Activated CD8-positive, alpha-beta memory T cell treated with anti-CD3 and anti-CD28 coated beads for 24 hours (primary cell): ENCODE measurements at places on chromosomes 12 and 14.
A peak's percentile ranks its signal among the peaks of the same experiment; 100 is the strongest.

DNA sequence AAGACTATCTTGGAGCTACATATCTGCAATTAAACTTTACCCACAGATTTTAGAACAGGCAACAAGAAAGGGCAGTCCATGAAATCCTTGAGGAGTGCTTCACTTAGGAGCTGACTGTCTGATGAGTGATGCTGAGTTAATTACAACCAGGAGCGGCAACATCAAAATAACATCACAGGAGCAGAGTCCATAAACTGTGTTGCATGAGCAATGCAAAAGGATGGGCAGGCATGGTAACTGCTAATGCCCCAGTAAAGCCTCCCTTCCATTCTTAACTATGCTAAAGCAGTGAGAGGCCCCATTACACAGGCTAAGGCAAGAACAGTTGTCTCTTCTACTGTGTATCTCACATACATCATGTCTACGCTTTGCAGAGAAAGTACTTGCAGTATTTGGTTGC lies 156.6 kb downstream of the PAX9 start:
- DNase-seq: no peak

- no peak for DNase-seq
Observed at GRCh38 chr12:45010059-45010458, 40.8 kb downstream of the DBX2 start.

GRCh38 chr12:1330477-1330827 lies 263.9 kb downstream of the FBXL14 start:
- DNase-seq: no peak

- no peak for DNase-seq
Observed at GRCh38 chr14:65268594-65268993, 143.9 kb upstream of the FUT8 start.

DNA sequence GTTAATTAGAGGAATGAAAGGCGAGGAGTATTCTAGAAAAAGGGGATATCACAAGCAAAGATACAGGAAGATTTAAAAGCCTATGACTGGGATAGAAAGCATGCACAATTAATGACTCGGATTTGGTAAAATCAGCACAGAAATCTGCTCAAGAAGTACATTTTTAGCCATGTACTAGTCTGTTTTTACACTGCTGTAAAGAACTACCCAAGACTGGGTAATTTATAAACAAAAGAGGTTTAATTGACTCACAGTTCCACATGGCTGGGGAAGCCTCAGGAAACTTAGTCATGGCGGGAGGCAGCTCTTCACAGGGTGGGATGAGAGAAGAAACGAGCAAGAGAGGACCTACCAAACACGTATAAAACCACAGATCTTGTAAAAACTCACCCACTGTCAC lies 716.3 kb upstream of the MDGA2 start:
- DNase-seq: no peak

- DNase-seq: no peak
Observed at GRCh38 chr12:80868576-80868975, 69.2 kb downstream of the LIN7A start.

- peak; percentile 50 for DNase-seq
Observed at GRCh38 chr12:56931474-56931978, 2.7 kb downstream of the SDR9C7 start.

DNA sequence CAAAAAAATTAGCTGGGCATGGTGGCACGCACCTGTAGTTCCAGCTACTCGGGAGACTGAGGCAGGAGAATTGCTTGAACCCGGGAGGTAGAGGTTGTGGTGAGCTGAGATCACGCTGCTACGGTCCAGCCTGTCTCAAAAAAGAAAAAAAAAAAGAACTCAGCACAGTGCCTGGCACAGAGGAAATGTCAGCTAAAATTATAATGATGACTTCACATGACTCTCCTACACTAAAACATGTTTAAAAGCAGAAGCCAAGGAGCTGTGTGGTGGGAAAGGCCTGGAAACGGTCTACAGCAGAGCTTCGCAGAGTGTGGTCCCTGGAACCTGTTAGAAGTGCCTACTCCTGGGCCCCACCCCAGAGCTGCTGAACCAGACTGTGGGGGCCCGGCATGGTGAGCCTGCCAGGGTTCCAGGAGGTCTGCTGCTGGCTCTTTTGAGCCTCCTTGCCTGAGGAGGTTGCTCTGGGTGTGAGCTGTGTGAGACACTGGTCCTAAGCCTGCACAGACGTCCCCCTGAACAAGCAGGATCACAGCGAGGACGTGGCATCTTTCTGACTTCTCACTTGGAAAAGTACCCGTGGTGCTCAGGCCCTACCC lies 28.1 kb downstream of the TCHP start:
- no peak for DNase-seq

DNA sequence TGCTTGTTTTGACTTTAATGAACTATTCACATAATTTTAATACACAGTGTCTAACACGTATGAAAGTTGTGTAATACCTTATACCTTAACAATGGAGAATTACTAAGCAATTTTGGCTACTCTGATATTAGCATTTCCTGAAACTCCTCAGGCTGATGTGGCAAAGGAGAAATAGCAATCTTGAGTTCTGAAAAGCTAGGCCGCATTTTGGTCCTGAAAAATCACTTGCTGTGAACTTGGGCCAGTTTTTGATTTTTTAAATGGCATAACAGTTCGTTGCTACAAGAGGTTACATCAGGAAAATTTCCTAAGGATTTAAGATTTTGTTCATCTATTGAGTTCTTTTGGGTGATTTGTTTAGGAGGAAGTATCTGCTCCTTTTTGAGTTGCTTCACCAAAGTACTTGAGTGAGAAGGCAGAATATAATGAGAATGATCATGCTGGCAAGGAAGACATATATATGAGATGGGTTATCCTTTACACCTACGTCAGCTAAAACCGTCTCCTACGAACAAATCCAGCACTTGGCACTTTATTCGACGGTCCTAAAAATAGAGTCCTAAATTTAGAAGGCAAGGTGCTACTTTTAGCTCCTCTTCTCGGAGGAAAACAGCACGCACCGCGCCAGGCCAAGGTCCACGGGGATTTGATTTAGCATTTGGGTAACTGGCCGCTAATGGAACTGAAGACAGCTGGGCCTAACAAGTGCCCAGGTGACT lies 32.2 kb downstream of the MIA2 start:
- DNase-seq: no peak

DNA sequence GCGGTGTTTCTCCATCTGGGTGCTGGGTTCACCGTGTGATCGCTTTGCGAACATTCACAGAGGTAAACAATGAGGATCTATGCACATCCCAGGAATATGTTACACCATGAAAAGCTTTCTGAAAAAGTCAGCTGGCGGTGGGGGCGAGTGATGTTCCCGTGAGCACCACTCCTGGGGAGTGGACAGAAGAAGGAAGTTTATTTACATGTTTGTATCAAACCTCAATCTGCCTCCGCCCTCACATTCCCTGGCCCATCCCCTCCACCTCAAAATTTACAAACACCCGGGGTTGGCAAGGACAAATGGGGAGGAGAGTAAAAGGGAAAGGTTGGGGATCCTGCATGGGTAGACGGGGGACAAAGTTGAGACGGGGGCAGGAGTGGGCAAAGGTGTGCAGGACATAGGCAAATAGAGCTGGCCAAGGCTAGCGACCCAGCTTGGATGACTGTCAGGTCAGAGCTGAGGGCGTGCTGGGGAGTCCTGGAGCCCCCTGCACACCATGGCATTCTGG lies 6.9 kb downstream of the TNFRSF1A start:
- no peak for DNase-seq

GRCh38 chr12:68803948-68804656 lies 3.9 kb upstream of the MDM2 start:
- no peak for DNase-seq

DNA sequence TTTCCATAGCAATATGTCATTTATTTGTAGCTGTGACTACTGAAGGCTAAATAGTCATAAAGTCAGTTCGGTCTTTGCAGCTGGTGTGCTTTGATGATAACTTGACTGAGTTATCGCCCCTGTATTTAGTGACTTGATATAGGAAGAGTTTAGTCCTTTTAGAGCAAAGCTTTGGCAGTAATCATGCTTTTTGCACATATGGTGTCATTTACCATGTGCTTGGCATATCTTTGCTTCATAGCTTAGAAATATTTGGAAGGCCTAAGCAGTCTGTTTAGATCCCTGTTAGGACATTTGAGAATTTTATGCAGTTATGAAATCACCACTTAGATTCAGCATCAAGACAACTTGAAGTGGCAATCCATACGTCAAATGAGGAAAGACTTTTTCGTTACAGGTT lies 31.6 kb downstream of the POLR3B start:
- DNase-seq: no peak

DNA sequence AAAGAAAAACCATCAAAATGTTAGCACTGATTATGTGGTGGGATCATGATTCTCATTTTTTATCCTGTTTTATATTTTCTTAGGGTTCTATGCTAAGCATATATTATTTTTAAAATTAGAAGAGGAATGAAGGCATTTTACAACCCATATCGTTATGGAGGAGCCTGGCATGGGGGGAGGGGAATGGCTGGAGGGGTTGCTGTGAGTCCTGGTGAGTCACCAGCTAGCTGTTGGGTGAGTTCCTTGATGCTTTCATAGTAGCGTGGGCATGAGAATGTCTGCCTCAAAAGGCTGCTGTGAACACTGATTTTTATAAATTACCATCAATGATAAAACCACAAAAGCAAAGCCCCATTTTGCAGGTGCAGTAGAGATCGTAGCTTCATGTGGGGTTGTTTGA lies 46.9 kb downstream of the C14orf132 start:
- no peak for DNase-seq

DNA sequence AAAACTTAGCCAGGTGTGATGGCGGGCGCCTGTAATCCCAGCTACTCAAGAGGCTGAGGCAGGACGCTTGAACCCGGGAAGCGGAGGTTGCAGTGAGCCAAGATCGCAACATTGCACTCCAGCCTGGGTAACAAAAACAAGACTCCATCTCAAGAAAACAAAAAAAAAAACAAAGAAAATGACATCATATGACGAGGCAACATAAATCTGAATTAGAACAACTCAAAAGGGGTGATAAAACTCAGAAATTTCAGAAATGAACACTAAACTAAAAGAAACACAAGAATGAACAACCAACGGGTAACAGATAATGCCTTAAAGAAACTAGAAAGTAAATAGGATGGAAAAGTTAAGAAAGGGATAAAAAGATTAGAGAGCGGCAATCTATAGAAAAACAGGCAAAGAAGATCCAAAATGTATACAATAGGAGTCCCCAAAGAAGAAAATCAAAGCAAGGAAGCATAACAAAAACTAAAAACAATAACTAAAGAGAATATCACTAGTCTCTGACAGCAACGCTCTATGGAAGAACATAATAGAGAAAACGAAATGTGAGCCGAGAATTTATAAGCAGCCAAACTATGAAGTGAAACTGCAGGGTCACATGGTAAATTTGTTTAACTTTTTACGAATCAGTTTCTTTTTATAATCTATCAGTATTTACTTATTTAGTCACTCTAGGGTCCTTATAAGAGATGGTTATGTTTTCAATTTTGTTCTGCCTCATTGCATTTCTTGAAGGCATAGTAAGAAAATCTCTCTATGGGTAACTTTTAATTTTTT lies 45.7 kb downstream of the SPPL3 start:
- no peak for DNase-seq

GRCh38 chr12:42326541-42327226 lies 717 bp downstream of the PPHLN1 start:
- DNase-seq: no peak

GRCh38 chr14:55537782-55538181 lies 42.2 kb upstream of the KTN1 start:
- DNase-seq: no peak

DNA sequence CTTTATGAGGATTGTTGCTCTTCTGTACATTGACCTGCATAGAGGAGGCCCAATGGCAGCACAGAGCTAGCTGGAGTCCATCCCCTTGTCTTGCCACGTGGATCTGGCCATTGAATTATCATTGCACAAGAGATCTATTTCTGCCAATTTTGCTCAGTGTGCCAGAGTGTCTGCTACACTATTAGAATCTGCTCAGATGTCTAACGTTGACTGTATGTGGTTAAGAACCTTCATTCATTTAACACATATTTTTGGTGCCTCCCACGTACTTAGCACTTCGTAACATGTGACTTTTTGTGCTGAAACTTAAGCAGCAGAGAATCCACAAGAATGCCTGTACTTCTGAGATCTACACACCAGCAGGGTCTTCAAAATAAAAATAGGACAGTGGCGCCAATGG lies 166.0 kb upstream of the VASH1 start:
- DNase-seq: no peak

GRCh38 chr12:118190266-118190665 lies 54.3 kb downstream of the PEBP1 start:
- no peak for DNase-seq

- DNase-seq: no peak
Observed at GRCh38 chr12:43758247-43758727, 303 bp downstream of the PUS7L start.

GRCh38 chr12:100248886-100249285 lies 18.0 kb downstream of the DEPDC4 start:
- DNase-seq: no peak

GRCh38 chr12:42174978-42175377 lies 30.3 kb upstream of the GXYLT1 start:
- DNase-seq: no peak

DNA sequence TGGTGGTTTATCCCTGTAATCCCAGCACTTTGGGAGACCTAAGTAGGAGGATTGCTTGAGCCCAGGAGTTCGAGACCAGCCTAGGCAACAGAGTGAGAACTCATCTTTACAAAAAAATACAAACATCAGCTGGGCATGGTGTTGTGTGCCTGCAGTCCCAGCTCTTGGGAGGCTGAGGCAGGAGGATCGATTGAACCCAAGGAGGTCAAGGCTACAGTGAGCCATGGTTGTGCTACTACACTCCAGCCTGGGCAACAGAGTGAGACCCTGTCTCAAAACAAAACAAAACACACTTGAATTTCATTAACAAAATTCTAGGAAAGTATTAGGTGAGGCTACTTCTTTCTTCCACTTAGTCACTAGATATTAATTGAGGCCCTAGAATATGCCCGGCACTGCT lies 77.1 kb downstream of the STXBP6 start:
- no peak for DNase-seq

- DNase-seq: no peak
Observed at GRCh38 chr12:55972042-55972441, 1.8 kb upstream of the RAB5B start.

DNA sequence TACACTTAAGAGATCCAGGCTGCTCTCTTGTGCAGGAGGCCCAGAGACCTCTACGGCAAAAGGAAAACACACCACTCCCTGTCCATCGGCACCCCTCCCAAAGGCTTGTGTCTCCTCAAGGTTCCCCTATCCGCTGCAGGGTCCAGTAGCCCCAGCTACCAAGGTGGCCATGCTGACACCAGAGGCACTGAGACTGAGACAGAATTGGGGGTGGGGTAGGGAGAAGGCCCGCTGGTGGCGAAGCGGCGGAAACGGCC lies 590 bp downstream of the DDIT3 start:
- no peak for DNase-seq

DNA sequence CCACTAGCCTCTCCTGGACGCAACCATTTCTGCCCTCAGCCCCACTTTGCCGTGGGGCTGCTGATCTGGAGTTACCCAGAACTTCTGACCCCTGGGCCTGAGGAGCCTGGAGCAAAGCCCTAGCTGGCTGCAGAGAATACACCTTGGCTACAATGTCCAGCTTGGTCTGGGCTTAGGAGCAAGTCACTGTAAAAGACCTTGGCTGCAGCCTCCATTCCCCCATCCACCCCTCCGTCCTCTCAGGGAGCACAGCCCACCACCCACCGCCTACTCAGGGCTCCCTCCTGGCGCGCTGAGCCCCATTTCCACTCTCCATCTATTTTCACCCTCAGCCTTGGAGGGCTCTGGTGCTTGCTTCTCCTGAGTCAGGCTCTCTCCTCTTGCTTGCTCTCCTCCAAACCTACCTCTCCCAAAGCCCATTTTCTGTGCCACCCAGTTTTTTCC lies 42.9 kb downstream of the ERH start:
- no peak for DNase-seq

- DNase-seq: no peak
Observed at GRCh38 chr12:65334521-65334920, 56.0 kb downstream of the MSRB3 start.
